ENCODE measurements at places on chromosomes 11 and 22. TPM values are rescaled to one million over a fixed set of nuclear protein-coding genes. Genes with fewer than 3 reads are reported as not detected.

MYBPC3 gene
- not detected for total RNA-seq

GAL gene
- 0.35 TPM for total RNA-seq

OR51I1 gene
- not detected for total RNA-seq

DNA sequence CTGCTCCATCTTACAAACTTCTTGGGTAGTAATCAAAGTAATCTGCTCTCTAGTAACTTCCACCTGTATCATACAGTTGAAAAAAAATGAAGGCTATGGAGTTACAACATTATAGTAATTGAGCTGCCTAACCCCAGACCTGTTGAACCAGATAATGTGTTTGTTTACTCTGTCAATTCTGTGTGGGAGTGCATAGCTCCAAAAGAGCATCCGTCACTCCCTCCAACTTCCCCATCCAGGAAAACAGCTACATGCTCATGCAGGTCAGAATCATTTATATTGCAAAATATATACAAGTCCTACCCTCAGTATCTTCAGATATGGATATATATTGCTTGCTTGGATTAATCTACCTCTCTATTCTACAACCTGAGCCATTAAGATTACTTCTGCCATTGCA is 244.0 kb upstream of the ANO5 start:
- no peak for DNase-seq

GRCh38 chr11:45930031-45930794 is 7.8 kb downstream of the LARGE2 start:
- DNase-seq, result peak; percentile 27

GRCh38 chr11:103608566-103608965 is 427.9 kb upstream of the DDI1 start:
- no peak for DNase-seq

DNA sequence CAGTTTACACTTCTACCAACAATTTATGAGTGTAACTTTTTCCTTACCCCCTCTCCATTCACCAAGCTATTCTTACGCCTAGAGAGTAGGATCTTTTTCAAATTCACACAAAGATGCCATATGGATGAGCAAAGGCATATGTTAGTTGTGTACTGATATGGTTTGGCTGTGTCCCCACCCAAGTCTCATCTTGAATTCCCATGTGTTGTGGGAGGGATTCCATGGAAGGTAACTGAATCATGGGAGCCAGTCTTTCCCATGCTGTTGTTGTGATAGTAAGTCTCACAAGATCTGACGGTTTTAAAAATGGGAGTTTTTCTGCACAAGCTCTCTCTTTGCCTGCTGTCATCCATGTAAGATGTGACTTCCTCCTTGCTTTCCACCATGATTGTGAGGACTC is 40.3 kb downstream of the TTC28 start:
- no peak for DNase-seq

FOLH1 gene
- not detected for total RNA-seq

DNA sequence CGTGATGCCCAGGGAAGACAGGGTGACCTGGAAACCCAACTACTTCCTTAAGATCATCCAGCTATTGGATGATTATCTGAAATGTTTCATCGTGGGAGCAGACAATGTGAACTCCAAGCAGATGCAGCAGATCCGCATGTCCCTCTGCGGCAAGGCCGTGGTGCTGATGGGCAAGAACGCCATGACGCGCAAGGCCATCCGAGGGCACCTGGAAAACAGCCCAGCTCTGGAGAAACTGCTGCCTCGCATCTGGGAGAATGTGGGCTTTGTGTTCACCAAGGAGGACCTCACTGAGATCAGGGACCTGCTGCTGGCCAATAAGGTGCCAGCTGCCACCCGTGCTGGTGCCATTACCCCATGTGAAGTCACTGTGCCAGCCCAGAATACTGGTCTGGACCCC is 43.5 kb upstream of the DAGLA start:
- DNase-seq, result no peak

DNA sequence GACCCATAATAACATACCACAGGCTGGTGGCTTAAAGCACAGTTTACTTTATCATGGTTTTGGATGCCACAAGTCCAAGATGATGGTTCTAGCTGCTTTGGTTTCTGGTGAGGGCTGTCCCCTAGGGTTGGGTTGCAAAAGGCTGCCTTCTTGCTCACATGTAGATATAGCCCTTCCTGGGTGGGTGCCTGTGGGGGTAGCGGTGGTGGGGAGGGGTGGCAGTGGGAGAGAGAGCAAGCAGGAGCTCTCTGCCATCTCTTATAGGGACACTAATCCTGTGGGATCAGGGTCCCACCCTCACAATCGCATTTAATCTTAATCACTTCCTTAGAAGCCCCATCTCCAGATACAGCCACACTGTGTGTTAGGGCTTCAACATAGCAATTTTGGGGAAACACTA is 245.0 kb downstream of the TBC1D22A start:
- no peak for DNase-seq

DNA sequence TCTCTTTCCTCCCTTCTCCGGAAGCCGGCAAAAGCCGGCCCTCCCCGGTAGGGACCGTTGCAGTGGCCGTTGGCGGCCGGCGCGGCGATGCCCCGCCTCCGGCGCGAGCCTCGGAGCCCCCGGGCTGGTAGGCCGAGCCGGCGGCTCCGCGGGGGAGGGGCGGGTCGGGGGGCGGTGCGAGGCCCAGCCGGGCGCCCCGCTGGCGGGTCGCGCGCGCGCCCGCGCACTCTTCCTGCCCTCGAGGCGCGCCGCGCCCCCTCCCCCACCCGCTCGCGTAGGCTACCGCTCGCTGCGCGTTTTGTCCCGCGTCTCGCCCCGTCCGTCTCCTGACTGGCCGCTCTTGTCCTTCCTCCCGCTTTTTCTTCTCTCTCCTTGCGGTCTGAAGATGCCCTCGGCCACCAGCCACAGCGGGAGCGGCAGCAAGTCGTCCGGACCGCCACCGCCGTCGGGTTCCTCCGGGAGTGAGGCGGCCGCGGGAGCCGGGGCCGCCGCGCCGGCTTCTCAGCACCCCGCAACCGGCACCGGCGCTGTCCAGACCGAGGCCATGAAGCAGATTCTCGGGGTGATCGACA is 591 bp downstream of the CAPRIN1 start:
- DNase-seq, result peak; percentile 86

- DNase-seq, result no peak
Measured at GRCh38 chr22:30968015-30968923, at the start of gene MORC2. MORC2 (minus strand) TSS chr22:30968774; CDS start chr22:30967889, 885 bp downstream.

SWAP70 gene
- total RNA-seq, result 9.4 TPM

GRCh38 chr11:75468534-75469340 is 35.7 kb upstream of the KLHL35 start:
- DNase-seq, result no peak

GRCh38 chr11:130798801-130799200 is 117.5 kb downstream of the SNX19 start:
- DNase-seq, result no peak

CHRDL2 gene
- not detected for total RNA-seq

- DNase-seq, result no peak
Measured at GRCh38 chr11:61486011-61486620, 22.4 kb upstream of the LRRC10B start.

- no peak for DNase-seq
Measured at GRCh38 chr11:116275635-116276034, 497.2 kb downstream of the BUD13 start.

DNA sequence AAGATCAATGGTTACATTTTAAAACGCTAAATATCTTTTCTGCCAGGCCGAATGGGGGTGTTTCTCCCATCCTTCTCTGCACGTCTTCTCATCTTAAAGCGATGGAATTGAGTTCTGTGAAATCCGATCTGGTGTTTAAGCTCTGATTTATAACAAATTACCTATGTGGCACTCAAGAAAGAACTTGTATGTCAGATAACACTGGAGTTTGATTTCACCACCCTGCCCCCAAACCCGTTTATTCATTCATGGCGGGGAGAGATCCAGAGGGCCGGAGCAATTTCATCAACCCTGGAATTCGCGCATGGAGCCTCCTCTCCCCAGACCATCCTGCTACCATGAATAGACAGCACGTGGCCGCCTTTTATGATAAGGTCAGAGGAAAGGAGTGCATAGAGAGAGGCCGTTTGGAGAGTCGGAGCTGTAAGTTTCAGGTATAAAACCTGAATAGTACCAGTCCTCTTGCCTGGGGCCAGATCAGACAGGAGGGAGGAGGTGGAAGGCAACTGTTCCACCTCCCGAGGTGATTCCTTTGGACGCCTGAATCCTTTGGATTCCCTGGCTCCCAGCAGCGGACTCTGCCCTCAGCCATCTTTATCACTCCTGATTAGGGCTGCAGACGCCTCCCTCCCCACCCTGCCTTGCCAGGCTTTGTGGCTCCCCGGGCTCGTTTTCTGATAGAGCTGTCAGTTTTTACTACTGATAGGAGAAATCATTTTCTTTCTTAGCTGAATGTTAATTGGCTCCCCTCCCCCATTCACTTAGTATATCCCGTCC is 27.3 kb upstream of the NFAM1 start:
- DNase-seq, result no peak

GRCh38 chr11:126333142-126333541 is 22.3 kb upstream of the ST3GAL4 start:
- DNase-seq, result no peak

DNA sequence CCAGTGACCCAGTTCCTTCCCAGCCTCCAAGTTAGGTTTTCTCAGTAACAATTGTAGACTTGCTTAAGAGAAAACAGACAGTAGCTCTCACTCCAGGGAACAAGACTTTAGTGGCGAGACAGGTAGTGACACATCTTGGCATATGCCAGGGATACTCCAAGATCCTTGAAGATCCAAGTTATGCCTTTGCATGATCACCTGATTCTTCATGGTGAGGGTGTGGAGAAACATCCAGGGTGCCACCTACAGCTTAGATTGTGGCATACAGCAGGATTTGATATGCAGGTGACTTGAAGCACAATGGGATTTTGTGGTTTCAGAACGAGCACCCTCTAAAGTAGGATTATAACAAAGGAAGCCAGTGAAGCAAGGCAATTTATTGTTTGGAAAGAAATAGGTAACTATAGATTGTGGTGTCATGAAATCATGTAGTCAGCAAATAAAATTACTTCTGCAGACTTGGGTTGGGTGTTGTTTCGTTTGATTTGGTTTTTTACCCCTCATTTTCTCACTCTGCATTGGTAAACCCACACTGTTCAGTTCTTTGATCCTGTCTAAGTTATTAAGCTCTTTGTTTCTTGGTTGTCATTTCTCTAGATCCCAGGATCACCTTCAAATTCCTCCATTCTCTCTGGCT is 9.2 kb downstream of the POU2AF3 start:
- DNase-seq, result no peak

- DNase-seq, result no peak
Measured at GRCh38 chr11:28628412-28628811, 520.2 kb downstream of the METTL15 start.

DNA sequence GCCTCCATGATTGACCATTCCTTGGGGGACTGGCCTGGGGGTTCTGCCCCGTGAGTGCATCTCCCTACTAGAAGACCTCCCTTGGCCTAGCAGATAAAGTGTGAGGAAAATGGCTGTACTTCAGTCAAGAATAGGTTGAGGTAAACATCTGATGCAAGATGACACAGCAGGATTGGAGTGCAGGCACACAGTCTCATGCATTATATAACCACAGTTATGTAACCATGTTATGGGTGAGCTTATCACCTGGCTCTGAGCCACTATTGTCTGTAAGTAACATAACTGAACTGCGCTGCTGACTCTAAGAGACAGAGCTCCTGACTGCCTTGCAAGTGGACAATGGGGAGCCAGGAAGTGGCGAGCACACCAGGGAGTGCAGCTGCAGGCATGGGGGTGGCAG is 378.7 kb upstream of the ANO5 start:
- DNase-seq, result no peak

- DNase-seq, result no peak
Measured at GRCh38 chr11:57335023-57335342, 709 bp downstream of the SSRP1 start.

TFIP11 gene
- total RNA-seq, result 83.9 TPM

GRCh38 chr11:8871962-8872361 is 39.0 kb upstream of the AKIP1 start:
- no peak for DNase-seq

DNA sequence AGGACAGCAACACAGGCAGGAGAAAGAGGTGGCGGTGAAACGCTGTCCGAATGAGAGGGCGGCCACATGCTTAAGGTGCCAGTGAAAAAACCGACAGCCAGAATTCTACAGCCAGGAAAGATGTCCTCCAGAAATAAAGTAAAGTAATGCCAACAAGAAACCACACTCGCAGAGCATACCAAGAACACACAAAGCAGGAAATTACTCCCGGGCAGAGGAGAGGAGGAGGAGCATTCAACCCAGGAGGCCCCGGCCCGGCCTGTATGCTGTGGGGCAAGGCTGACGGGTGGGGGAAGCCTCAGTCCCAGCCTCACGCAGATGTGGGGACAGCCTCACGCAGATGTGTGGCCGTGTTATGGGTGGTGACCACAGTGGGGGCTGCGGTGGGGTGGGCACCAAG is 28.0 kb downstream of the CHID1 start:
- DNase-seq, result no peak

OR8G5 gene
- not detected for total RNA-seq

GRCh38 chr22:46171940-46172339 is 21.6 kb downstream of the PPARA start:
- no peak for DNase-seq

MAJIN gene
- 0.44 TPM for total RNA-seq

DNA sequence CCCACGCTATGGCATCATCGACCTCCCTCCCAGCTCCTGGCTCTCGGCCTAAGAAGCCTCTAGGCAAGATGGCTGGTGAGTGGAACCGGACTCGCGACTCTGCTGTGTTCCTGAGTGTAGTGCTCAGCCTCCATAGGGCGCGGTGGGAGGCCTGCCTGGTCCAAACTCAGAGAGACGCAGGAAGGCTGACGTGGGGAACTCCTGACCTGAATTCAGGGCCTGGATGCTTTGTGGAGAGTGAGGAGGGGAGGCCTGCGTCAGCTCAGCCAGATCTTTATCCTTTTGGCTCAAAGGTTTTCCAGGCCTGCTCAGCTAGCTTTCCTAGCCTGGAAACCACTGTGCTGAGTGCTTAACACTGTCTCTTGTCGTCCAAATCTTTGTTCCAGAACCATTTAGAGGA is 8.0 kb downstream of the TIRAP start:
- DNase-seq, result no peak

LDLRAD3 gene
- total RNA-seq, result not detected

- DNase-seq, result no peak
Measured at GRCh38 chr11:39777035-39777434, 1682.4 kb downstream of the LRRC4C start.

DNA sequence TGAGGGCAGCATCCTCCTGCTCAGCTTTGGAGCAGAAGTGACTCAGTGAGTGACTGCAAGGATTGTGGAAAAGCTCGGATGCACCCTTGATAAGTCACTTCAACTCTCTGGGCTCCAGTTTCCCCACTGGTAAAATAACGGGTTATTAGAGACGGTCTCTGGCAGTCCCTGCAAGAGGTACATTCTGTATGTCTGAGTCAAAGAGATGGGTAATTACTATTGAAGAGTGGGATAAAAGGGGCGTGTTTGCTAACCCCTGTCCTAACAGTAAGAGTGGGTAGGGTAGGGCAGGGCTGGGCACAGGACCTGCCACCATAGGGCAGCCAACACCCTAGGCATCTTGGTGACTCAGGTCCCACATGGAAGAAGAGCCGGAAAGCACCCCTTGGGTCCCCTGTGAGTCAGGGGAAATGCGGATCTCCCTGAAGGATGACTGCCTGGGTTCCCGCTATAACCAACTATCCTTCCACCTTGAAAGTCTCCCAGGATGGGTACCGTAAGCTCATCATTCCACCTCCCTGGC is 7.3 kb upstream of the AHNAK start:
- no peak for DNase-seq

GRCh38 chr11:65861533-65862183 is 1.4 kb downstream of the MUS81 start:
- no peak for DNase-seq

- DNase-seq, result no peak
Measured at GRCh38 chr22:30874431-30875370, 93.9 kb downstream of the MORC2 start.

ACTN3 gene
- total RNA-seq, result 0.19 TPM

GRCh38 chr11:108241330-108242037 is 18.6 kb downstream of the ATM start:
- DNase-seq, result no peak

OR8D4 gene
- not detected for total RNA-seq

Data from T-cell (primary cell).